ENCODE measurements at places on chromosomes 16 and 17.

DNA sequence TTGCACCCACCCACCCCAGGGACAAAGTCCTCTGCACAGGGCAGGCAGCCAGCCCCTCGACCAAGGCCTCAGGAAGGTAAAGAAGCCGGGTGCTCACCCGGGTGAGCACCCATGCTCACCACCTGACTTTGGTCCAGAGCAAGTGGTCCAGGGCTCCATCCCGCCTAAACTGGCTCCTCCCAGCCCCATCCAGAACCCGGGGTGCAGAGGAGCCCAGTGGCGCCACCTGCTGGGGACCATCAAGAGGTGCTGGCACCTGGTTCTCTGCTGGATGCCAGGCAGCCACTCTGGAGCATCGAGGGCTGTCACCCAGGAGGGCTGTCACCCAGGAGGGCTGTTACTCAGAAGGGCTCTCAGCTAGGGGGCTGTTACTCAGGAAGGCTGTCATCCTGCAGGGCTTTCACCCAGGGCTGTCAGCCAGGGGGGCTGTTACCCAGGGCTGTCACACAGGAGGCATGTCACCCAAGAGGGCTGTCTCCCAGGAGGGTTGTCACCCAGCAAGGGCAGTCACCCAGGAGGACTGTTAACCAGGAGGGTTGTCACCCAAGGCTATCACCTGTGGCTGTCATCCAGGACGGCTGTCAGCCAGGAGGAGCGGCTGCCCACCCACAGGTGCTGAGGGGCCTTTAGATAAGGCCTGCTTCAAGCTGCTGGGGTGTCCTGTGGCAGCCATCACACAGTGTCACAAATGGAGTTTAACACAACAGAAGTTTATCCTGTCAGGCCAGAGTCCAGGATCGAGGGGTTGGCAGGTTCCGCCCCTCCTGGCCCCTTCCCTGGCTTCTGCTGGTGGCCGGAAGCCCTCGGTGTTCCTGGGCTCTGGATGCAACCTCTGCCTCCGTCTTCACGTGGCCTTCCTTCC, 98.5 kb downstream of the TNFRSF13B start:
- no peak for DNase-seq

DNA sequence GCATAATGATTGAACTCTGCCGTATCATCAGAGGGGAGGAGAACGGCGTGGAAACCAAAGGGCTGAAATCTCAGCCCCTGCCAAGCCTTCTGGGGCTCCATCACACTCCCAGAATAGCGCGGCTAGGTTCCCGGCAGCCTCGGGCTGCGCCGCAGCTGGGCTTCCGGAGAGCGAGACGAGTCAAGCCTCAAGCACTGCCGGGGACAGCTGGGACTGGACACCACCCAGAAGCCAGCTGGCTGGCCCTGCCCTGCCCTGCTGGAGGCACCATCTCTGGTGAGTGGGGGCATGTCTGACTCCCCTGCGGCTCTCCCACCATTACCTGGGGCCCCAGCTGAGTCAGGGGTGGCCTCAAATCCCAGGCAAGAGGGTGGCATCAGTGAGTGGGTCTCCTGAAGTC, 7.2 kb upstream of the GPRC5C start:
- DNase-seq = no peak

GRCh38 chr17:37650419-37651003, 7.3 kb upstream of the DDX52 start:
- DNase-seq = no peak

DNA sequence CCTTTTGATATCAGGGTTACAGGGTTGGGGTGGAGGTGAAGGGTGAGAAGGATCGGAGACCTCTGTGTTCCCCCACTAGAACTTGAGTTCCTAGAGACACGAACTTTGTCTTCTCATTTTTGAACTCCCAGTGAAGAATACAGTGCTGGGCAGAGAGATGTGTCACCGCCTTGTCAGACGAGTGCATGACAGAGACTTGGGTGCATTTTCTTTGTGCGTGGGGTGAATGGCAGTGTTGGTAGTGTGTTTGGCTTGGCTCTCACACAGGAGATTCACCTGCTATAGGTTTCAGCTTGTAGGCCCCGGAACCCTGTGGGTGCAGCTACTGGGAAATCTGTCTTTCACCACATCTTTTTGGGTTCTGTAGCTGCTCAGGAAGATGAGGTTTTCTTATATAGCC, 40.0 kb upstream of the CCR7 start:
- no peak for DNase-seq

DNA sequence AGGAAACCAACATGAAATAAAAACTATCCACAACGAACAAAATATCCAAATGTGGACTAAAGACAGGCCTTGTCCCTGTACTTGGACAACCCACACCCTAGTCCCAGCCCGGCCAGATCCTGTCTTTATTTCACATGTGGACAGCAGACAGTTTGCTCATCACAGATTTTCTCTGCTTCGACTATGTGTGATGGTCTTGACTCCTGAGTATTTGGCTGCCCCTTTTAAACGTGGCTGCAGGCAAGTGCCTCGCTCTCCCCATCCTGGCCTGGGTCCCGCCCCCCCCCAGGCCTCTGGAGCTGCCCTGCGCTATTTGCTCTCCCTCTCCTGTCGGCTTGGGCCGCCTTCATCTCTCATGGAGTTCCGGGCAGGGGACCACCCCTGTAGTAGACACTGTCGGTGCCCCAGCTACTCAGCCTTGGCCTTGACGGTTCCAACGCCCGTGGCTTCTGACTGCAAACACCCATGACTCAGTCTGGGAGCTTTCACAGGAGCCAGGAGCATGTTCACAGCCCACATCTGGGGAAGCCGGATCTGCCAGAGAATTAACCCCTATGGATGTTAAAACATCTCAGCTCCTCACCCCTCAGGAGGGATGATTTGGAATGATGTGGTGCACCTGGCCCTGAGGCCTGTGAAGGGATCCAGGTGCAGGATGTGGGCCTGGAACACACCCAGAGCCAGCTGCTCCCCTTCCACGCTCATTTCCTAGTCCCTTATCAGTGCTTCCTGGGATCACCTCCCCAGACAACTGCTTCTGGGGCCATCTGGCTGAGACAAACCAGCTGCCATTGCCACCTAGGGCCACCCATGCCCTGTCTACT, 229.7 kb upstream of the RPL38 start:
- no peak for DNase-seq

- DNase-seq = peak; percentile 6
Observed at GRCh38 chr17:68290268-68290954, 516 bp downstream of the SLC16A6 start.
